Activated naive CD8-positive, alpha-beta T cell treated with anti-CD3 and anti-CD28 coated beads, Interleukin-2, amount 50 U/mL, for 24 hours (primary cell): ENCODE measurements at places on chromosomes 7 and 10.

GRCh38 chr7:85130702-85131101 lies 56.2 kb downstream of the SEMA3D start:
- DNase-seq = no peak

- DNase-seq = no peak
Observed at GRCh38 chr7:123961771-123962170, 36.7 kb downstream of the SPAM1 start.

DNA sequence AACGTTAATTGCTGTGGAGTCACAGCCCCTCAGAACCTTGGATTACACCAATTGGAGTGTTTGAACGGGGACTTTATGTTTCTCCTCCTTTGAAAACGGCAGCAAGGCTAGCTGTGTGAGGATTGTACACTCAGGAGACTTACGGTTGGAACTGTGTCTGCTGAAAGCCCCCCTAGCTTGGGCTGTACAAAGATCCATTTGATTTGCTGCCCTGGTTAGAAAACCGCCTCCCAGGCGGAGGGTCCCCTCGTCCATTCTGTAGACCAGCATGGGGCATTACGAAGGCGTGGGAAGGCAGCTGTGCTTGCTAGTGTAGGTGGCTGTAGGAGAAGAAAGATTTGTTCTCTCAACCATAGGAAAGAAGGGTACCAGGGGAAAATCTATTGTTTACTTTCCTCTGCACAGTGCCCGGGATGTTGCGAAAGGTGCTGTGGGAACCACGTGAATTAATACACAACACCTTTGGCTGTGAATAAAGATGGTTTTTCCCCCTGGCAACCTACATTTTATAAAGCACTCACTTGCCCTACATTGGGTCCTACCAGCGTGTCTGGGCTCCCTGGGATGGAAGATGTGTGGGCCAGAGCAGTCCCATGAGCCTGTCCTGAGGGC lies 73.4 kb upstream of the BTBD16 start:
- DNase-seq = no peak

GRCh38 chr7:30379131-30379530 lies 94.7 kb downstream of the ZNRF2 start:
- DNase-seq = no peak

DNA sequence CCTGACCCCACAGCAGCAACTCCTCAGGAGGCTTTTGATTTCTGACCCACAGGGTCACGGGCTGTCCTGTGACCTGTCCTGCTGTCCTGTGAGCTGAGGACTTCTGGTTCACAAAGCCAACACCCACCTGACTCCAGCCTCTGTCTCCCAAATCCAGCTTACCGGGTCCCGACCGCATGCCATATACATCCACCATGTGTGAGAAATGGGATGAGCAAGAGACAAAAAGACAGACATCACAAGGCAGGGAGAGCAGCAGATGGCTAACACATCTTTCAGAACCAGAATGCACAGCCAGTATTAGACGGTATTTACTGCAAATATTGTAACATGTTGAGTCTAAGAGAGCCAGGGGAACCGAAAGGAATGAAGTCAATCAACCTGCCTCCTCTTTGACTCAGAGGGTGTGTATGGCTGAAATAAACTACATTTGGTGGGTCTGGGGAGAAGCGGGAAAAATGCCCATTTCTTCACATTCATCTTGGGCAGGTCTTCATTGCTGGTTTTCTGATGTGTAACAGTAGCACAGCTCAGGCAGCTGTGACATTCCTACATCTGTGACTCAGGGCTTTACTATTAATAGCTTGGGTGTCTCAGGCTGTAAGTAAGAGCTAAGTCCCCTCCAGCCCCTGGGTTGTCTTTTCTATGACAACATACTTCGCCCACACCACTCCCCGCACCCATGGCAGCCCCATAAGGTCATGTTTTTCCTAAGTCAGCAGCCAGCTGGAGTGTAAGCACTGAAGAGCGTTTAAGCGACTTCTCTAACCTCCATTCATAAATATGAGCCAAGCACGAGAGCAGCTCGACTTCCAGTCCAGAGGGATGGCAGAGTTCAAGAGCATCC lies 25.0 kb downstream of the ABLIM1 start:
- peak; percentile 11 for DNase-seq

DNA sequence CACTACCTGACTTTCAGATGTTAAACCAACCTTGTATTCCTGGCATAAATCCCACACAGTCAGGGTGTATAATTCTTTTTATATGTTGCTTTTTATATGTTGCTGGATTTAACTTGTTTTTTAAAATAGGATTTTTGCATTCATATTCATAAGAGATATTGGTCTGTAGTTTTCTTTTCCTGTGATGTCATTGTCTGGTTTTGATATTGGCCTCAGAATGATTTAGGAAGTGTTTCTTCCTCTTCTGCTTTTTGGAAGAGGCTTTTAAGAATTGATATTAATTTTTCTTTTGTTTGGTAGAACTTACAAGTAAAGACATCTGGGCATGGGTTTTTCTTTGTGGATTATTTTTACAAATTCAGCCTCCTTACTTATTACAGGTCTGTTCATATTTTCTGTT lies 93.1 kb downstream of the CARD11 start:
- DNase-seq = no peak
